Mucosa of gallbladder (tissue), 1 donor: ENCODE measurements at places on chromosomes 12 and 14.

DNA sequence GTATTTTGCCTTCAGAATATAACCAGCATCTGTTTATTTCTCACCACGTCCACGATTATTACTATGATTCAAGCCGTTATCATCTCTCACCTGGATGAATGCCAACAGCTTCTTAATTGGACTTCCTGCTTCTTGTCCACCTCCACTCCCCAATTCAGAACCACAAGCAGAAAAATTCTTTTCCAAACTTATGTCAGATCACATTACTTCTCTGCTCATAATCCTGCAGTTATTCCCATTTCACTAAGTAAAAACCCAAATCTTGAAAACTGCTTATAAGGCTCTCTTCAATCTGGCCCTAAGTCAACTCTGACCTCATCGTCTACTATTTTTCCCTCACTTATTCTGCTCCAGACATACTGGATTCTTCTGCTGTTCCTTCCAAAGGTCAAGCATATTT, 2.0 kb downstream of the CRY1 start:
- peak; percentile 21 for DNase-seq

GRCh38 chr12:119157978-119158377, 20.8 kb upstream of the HSPB8 start:
- no peak for DNase-seq

DNA sequence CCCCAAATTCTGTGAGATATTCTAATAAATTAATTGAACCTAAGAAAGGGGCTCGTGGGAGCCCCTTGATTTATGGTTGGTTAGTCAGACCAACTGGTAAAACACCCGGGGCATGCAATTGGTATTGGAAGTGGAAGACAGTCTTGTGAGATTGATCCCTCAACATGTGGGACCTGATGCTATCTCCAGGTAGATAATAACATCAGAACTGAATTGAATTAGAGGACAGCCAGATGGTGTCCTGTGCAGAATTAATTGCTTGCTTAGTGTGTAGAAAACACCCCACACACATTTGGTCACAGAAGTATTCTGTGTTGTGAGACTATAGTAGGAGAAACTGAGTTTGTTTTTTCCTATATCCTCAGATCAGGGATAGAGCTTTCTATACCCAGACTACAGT, 22.0 kb downstream of the PYROXD1 start:
- DNase-seq, result no peak

GRCh38 chr14:34059037-34059924, 108.4 kb upstream of the EGLN3 start:
- no peak for DNase-seq

DNA sequence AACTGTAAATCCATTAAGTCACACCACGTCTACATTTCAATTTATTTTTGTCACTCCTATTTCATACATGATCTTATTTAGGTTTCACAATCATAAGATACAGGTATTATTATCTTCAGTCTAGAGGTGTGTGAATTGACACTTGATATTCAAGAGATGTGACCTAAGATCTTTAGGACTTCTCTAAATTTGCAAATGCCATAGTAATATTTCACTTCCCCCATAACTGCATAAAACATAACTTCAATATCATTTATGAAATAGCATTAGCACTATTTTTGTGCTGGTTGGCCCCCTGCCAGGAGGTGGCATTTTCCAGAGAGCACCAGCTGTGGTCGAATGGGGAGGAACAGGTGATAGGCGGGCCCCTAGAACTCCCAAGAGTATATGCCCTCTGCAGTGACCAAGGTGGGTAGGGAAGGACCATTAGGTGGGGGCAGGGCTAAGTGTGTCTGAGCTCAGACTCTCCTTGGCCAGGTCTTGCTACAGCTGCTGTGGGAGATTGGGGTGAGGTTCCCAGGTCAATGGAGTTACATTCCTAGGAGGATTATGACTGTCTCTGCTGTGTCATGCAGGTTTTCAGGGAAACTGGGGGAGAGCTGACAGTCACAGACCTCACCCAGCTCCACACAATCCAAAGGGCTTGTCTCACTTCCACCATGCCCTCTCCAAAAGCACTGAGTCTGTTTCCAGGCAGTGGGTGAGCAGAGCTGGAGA, 49.2 kb upstream of the ERGIC2 start:
- DNase-seq, result no peak

DNA sequence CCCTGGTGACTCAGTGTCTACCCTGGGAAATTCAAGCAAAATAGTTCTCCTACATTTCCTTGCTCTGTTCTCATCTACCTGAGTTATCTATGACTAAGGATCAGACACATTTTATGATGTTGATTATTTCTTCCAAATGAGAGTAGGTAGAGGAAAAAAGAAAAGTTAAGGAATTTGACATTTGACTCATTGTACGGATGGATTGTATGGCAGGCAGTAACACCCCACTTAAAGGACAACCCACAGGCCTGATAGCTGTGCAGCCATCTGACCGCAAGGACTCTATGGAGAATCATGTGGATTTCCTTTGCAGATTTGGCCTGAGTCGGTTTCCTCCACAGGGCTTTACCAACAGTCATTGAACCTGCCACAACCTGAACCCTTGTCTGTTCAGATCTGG, 540.3 kb downstream of the BCL11B start:
- no peak for DNase-seq

GRCh38 chr12:56449622-56449984, 377 bp upstream of the TIMELESS start:
- no peak for DNase-seq

GRCh38 chr14:72894623-72895378, 900 bp upstream of the DPF3 start:
- DNase-seq, result no peak

DNA sequence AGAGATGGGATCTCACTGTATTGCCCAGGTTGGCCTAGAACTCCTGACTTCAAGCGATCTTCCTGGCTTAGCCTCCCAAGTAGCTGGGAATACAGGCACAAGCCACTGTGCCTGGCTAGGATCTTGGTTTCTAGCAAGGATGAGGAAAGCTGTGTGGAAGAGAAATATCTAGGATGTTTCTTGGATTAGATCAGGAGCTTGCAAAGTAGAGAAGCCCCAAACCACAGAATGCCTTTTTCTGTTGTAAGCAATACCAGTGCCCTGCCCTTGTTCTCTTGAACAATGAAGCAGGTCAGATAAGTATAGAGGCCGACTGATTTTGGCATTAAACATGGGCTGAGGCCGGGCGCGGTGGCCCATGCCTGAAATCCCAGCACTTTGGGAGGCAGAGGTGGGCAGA, 44.3 kb upstream of the STRN3 start:
- no peak for DNase-seq

GRCh38 chr12:67826946-67827720, 162.1 kb upstream of the IFNG-AS1 start:
- DNase-seq, result no peak

DNA sequence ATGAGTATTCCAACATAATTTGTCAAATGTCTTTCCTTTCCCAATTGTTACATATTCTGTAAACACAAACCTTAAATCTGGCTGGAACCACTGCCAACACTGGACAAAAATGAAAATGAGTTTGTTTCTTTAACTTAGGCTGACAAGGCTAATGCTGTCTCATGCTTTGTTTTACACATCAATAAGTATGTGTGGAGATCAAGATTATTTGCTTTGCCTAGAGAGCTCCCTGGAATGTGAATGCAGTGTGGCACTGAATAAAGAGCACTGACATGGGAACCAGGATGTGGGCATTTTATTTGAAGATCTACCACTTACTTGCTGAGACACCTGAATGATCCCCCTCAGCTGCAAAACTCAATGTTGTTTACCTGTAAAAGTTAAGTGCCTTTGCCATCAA, 61.7 kb downstream of the RALGAPA1 start:
- no peak for DNase-seq
